Prostate gland (tissue), 2 donors: ENCODE measurements at places on chromosomes 11 and 22. TPM values are rescaled to one million over a fixed set of nuclear protein-coding genes. Genes with fewer than 3 reads are reported as not detected.
A peak's percentile ranks its signal among the peaks of the same experiment; 100 is the strongest.

ENDOD1 gene
- total RNA-seq: 49.6 TPM

MEI1 gene
- total RNA-seq: 7.4 TPM

DNA sequence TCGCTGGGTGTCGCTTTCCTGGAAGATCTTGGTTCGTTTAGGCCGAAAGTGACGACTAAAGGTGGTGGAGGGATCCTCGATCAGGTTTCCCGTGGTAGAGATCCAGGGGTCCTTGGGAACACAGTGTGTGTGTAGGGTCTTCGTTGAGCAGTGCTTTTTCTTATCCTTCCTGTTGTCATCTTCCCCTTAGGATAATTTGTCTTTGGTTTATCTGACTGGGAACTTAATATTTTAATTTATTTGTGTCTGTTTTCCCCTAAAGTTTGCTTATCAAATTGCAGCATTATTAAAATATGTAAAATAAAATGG is 403 bp downstream of the RBM7 start:
- DNase-seq: no peak
- H3K4me3 ChIP-seq: peak overlapping the region; percentile 84
- H3K27me3 ChIP-seq: no peaks in the 10 kb centered on the region
- no peaks in the 10 kb centered on the region for H3K4me1 ChIP-seq

OR52N4 gene
- total RNA-seq: not detected

DNA sequence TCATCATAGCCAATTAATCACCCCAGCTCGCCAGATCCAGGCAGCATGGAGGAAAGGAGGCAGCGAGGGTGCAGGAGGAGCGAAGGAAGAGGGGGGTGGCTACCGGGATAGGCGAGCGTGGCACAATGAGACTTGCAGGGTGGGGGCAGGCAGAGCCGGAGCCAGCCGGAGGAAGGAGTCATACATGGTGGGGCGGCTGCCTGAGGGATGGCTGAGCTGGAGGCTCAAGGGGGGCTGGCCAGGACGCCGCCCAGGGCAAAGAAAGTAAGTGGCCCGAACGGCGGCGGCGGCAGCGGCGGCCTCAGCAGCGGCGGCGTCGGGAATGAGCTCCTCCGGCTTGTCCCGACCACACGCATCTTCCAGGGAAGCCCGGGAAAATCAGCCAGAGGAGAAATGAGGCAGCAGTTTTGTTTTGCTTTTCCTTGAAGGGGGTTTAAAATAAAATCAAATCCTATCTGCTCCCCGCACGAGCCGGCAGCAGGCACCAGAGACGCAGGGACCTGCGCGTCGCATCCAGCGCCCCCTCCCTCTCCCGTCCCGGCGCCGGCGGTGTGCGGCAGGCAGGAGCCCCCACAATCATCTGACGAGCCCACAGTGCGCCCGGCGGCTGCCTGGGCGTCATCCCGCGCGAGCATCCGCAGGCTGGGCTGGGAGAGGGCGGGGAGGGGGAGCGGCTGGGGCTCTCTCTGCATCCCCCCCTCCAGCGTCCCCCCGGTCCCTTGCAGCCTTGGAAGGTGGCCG is 263.6 kb downstream of the CTTN start:
- H3K27ac ChIP-seq: no peak overlapping the region
- H3K27me3 ChIP-seq: no peaks in the 10 kb centered on the region
- DNase-seq: no peak
- no peaks in the 10 kb centered on the region for H3K4me1 ChIP-seq
- H3K4me3 ChIP-seq: peak overlapping the region; percentile 3

DNA sequence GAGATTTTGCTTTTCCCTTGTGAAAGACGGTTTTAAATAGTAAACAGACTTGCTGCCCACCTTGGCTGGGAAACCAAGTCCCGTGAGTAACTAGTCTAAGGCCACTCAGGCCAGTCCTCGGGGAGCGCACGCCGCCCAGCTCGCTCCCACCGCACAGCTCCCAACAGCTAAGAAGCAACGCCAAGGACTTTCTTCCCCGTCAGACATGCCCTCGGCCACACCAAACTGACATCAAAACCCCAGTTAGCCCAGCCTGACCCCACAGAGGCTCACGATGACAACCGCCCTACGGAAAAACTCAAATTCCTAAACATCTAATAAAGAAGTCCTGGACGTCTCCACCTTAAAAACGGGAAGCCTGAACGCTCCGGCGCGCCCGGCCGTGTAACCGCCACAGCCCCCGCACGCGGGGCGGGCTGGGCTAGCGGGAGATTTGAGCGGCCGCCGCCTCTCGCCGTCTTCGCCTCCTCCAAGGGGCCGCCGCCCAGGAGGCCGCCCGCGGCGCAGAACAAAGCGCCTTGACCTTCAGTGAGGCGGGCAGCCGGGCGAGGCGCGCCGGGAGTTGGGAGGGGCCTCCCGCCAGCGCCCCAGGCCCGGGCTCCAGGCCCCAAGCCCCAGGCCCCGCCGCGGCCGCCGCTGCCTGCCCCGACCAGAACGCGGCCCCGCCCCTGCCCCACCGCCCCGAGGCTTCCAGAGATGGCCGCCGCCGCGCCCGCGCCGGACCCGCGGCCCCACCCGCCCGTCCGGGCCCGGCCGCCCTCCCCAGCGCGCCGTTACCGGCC is 486 bp downstream of the NAP1L4 start:
- H3K4me1 ChIP-seq: peaks cover 13% of the 10 kb centered on the region
- H3K36me3 ChIP-seq: no peaks in the 10 kb centered on the region
- DNase-seq: peak; percentile 20
- H3K27me3 ChIP-seq: no peaks in the 10 kb centered on the region

DERL3 gene
- 6.9 TPM for total RNA-seq

IGF2 gene
- 4.1 TPM for total RNA-seq

- H3K27ac ChIP-seq: peak overlapping the region; percentile 82
These were observed 31.1 kb downstream of the UQCR10 start for GRCh38 chr22:29798318-29798717.

GRCh38 chr22:26559961-26560575 is 29.9 kb downstream of the TPST2 start:
- no peaks in the 10 kb centered on the region for H3K36me3 ChIP-seq
- H3K4me3 ChIP-seq: no peak overlapping the region
- no peaks in the 10 kb centered on the region for H3K4me1 ChIP-seq
- H3K27ac ChIP-seq: no peak overlapping the region
- no peaks in the 10 kb centered on the region for H3K27me3 ChIP-seq

ESAM gene
- 12.1 TPM for total RNA-seq

DNA sequence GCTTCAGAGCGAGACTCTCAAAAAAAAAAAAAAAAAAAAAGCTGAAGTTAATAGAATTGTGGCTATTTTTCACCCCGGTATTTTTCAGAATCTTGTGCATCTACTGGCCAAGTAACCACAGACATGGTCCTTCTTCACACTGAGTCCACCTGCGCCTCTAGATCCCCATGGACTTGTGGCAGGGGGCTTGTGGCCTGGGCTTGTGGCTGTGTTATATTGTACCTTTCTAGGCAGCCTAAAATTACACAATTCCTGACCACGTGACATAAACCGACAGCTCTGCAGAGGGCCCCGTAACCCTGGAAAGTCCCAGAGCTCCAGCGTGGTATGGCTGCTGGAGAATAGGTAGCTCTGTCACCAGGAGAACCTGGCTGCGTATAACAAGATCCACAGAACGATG is 10.9 kb upstream of the NAALADL1 start:
- DNase-seq: no peak
- no peak overlapping the region for H3K27ac ChIP-seq
- no peaks in the 10 kb centered on the region for H3K27me3 ChIP-seq
- no peaks in the 10 kb centered on the region for H3K4me1 ChIP-seq
- no peak overlapping the region for H3K4me3 ChIP-seq
